Neuronal stem cell (in vitro differentiated cells): ENCODE measurements at places on chromosomes 2 and 18.

GRCh38 chr2:101479328-101479727 is 4.4 kb upstream of the RFX8 start:
- peak; percentile 63 for DNase-seq

DNA sequence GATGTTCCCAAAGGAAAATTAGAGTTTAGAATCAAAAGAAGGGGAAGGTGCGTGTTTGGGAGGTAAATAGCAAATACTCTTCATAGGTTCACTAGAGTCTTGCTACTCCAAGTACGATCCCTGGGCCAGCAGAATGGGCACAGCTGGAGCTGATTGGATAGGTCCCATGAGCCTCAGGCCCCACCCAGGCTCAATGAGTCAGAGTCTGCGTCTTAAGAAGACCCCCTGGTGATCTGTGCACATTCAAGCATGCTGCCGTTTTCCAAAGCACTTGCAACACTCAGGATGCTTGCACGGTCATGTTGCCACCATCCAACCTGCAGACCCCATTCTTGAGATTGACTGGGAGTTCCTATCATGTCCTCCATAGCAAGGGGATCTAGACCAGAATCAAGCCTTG is 40.5 kb downstream of the ABCG8 start:
- DNase-seq, result no peak

- no peak for DNase-seq
These were observed 301.0 kb upstream of the KLHL29 start for GRCh38 chr2:23083966-23084365.

DNA sequence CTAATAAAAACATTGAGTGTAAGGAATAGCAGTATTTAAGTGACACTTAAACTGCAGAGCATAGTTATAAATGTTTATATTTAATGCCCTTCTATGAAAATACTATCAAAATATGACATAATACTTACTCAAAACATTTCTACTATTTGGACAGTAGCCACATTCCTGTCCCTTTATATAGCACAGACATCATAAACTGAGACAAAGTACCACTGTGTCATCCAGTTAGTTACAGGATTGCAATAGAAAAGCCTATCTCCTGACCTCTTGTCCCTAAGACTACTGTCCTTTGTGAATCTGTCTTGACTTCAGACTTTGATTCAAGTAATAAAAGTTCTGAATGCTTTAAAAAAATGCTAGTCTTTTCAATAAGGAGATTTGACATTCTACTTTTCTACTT is 1528.5 kb upstream of the NXPH2 start:
- no peak for DNase-seq

- DNase-seq, result no peak
These were observed 213.2 kb downstream of the GBX2 start for GRCh38 chr2:235954888-235955480.

GRCh38 chr2:85170938-85171475 is 37.8 kb downstream of the TCF7L1 start:
- DNase-seq, result no peak

DNA sequence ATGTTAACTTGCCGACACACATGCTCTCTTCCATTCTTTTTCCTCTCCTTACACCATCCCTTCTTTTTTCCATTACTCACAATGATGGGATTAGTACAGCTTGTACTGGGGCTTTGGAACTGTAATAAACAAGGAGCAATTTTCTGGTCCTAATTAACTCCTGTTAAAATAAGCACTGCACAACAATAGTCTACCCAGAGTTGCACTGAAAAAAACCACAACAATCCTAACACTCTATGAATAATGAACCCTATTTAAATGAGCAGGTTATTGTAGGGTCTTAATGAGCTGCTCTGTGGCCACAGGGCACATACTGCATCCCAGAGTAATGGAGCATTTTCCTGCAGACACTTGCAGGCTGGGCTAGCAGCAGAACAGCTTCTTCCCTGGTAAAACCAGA is 380.3 kb downstream of the NRXN1 start:
- DNase-seq, result no peak

DNA sequence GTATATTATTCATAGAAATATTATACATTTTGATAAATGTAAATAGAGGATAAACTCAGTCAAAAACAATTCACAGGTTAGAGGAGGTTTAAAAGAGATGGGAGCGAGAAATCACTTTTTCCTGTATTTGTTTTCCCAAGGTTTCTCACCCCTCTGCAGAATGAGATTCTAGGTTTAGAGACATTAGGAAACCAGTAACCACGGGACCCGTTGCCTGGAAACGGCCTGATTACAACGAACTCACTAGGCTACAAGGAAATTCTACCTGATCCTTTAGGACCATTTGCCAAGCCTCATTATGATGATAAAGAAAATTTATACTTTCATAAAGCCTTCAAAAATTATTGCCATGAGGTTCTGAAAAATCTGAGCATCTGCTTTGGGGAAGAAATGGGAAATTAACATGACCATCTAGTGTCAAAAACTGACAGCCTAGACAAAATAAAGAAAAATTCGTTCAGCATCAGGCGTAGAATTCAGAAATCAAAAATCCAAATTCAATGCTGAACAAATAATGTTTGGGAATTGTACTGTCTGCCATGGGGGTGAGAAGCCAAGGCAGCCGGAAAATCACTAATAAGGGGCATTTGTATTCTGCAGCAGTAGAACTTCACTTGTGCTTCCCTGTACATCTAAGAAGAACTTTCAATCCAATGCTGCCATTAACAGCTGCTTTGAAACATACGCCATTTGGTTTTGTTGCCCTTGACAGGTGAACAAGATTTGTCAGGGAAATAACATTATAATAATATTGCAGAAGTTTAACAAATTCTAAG is 262.3 kb downstream of the NRXN1 start:
- no peak for DNase-seq
